Activated CD4-positive, alpha-beta T cell treated with anti-CD3 and anti-CD28 coated beads, Interleukin-2, amount 50 U/mL, for 24 hours (primary cell): ENCODE measurements at places on chromosomes 12 and 14.

DNA sequence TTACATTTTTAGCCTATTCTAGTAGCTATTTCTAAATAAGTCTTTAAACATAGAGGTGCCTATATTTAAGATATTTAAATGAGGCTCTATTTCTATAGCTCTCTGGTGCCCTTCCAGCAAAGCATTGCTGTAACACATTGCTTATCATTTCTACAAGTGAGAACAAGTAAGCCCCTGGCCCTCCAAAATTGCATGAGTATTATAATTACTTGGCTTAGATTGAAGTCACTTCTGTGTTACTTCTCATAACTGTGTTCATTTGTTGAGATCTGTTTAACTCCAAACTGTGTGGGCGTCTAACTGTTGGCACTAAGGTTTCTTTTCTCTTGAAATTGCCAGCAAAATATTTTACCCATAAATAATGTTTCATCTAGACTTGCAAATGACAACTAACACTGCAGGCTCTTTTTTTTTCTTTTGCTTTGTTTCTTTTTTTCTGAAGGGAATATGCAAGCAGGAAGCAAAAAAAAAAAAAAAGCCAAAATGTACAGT is 66.5 kb downstream of the DAD1 start:
- DNase-seq = no peak

DNA sequence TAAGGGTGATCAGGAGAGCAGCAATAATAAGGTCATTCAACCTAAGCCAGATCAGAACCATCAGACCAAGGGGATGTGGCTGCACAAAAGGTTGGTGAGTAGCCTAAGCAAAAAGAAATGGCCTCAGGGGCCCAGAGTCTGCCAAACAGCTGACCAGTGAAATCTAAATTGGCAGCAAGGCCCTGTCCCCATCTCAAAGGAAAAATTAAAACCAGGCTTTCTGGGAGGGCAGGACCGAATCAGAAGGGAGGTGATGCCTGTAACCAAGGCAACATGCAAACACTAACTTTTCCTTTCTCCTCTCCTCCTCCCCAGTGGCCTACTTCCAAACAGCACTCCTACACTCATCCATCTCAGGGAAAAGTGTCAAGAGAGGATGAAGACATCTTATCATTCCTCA is 256.4 kb downstream of the NUAK1 start:
- DNase-seq = no peak

- DNase-seq = no peak
Measured at GRCh38 chr12:130752692-130753230, 36.7 kb upstream of the RIMBP2 start.

DNA sequence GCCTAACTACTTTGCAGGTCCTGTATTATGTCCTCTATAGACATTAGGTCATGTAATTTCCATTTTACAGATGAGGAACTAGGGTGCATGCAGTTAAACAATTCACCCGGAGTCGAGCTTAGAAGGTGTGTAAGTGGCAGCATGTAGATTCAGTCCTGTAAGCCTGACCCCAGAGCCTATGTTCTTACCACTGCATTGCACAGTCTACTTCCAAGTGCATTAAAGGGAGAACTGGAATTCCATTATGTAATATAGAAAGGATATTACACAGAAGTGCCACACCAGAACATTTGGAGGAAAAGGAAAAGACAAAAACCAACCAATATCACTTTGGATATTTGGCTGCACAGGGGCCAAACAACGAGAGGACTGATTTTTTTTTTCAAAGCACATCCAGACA is 1.2 kb downstream of the GLT8D2 start:
- DNase-seq = no peak

- DNase-seq = no peak
Measured at GRCh38 chr12:3173008-3173553, 95.9 kb downstream of the TSPAN9 start.

DNA sequence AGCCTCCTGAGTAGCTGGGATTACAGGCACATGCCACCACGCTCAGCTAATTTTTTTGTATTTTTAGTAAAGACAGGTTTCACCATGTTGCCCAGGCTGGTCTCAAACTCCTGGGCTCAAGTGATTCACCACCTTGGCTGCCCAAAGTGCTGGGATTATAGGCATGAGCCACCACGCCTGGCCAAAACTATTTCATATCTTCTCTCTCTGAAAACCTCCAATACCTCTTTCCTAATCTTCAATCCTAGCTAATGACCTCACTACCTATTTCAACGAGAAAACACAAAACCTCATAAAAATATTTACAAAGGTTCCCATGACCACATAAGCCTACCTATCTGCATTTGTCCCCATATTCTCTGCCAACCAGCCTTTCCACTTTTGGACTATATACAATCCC is 32.3 kb upstream of the ANKS1B start:
- no peak for DNase-seq

DNA sequence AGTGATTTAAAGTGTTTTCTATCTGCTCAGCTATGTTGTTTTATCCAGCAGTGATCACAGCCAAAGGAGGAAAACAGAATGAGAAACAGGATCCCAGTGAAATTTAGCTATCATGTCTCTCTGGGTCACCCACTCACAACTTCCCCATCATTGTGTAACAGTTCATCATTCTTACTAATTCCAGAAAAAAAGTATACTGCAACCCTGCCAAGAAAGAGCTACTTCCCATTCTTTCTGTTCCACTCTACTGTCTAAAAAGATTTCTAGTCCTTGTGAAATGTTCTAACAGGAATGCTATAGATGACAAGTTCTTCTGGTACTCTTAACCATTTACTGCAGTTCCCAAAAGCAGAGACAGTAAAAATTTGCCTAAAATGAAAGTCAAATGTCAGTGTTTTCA is 39.2 kb upstream of the CD163 start:
- no peak for DNase-seq

DNA sequence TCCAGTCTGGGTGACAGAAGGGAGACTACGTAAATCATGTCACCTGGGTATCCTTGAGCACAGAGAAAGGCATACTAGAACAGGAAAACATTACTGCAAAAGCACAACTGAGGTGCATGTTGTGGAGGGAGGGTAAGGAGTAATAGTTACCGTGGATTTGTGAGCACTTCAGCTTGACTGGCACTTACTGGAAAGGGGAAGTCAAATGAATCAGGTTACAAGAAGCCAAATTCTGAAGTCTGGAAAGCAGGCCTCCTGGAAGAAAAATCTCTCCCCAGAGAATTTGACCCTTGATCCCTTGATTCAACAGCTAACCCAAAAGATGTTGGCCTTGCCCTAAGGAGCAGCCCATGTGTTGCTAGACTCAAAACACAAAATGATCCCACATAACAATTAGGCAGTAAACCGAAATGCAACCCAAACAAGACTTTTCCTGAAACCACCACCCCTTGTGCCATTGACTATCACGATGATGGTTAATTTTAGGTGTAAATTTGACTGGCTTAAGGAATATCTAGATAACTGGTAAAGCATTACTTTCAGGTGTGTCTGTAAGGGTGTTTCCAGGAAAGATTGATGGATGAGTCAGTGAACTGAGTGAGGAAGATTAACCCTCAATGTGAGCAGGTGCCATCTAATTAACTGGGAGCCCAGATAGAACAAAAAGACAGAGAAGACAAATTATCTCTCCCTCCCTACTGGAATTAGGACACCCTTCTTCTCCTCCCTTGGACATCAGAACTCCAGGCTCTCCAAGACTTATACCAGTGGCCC is 108.8 kb downstream of the SLC25A21 start:
- no peak for DNase-seq

GRCh38 chr14:100203962-100204834 is 34.7 kb upstream of the YY1 start:
- DNase-seq = no peak

- no peak for DNase-seq
Measured at GRCh38 chr14:85575617-85575898, 45.6 kb downstream of the FLRT2 start.

- DNase-seq = no peak
Measured at GRCh38 chr12:100927826-100928225, 133.2 kb downstream of the ANO4 start.

DNA sequence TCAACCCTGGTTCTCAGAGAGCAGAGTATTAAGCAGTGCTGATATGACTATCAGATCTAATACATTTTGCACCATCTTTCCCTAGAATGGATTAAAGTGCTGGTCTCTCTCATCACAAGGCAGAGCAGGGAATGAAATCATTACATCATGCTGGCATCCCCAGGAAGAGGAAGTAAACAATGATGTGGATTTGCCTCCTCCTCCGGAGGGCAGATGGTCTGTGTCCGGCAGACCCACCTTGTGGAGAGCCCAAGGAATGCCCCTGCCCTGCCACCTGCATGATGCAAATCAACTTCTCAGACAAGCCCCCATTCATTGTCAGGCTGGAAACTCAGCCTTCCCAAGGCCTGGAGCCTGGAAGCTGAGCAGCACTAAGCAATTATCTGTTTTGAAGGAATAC is 1149.1 kb downstream of the VRK1 start:
- DNase-seq = no peak

- DNase-seq = no peak
Measured at GRCh38 chr14:95250936-95251335, 68.8 kb downstream of the CLMN start.
